ENCODE measurements at places on chromosomes 5 and 9.

DNA sequence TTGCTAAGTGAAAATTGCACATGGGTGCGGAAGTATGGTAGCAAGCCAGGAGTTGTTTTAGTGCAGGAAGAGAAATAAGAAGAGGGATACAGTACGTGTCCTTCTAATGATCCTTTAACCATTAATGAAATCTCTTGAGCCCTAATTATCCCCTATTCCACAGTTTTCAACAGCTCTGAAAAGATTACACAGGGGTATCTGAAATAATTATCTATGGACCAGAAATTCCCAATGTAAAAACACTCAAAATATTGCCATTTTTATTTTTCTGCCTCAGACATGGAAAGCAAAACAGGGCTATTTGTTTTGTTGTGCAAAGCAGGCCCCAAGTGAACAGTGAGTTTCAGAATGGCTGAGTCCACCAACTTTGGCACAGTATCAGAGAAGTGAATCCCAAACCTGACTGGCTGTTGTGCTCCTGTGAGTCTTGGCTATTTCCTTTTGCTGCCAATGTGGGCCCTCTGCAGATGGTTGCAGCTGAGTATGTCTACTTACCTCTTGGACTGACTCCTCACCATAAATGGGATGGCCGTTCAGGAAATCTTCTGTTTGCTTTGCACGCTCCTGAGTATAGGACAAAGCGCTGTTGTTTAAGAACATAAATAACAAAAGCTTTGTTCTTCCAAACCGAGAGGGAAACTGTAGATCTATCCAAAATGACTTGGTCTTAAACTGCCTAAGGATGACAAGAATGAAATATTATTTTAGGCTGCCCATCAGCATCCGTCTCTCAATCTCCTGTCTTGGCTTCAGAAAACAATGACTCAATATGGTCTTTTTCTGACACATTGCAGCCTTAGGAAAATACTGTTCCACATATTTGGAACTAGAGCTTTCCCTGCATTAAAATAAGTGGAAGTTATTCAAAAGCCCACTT is 204.1 kb downstream of the DEPDC1B start:
- no peak for DNase-seq

GRCh38 chr5:43959144-43959543 is 356.2 kb downstream of the NNT start:
- no peak for DNase-seq

DNA sequence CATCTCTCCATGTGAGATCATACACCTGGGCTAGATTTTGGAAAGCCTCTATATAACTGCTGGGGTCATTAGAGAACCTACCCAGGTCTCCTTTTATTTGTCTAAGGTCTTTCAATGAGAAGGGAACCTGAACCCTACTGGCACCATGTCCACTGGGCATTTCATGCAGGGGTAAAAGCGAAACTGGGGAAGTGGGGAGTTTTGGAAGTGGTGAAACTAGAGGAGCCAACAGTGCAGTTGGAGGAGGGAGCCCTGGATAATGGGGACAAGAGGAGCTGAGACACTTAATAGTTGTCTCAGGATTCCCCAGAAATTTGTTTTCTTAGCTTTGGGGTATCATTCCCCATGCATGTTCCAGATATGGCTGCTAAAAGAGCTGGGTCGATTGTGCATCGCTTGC is 169.0 kb upstream of the NREP start:
- DNase-seq, result no peak

DNA sequence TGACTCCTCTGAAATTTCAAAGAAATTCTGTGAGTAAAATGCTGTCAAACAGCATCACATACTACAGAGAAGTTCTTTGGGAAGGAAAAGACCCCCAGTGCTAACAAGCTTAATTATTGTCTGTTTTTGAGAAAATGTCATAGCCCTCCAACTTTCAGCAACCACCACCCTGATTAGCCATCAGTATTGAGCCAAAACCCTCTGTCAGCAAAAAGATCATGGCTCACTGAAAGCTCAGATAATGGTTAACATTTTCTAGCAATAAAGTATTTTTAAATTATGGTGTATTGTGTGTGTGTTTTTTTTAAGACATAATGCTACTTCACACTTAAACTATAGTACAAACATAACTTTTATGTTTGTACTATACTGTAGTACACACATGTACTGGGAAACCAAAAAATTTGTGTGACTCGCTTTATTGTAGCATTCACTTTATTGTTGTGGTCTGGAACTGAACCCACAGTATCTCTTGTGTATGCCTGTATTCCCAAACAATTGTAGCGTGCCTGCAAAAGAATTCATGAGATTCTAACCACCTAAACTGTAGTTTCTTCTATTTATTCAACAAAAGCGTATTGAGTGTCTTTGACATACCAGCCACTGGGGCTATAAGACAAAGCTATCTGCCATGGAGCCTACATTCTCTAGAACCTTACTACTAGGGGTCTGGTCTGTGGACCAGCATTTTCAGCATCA is 31.6 kb downstream of the TLE4 start:
- no peak for DNase-seq

GRCh38 chr5:91361055-91361701 is 21.9 kb downstream of the ARRDC3 start:
- DNase-seq, result no peak

DNA sequence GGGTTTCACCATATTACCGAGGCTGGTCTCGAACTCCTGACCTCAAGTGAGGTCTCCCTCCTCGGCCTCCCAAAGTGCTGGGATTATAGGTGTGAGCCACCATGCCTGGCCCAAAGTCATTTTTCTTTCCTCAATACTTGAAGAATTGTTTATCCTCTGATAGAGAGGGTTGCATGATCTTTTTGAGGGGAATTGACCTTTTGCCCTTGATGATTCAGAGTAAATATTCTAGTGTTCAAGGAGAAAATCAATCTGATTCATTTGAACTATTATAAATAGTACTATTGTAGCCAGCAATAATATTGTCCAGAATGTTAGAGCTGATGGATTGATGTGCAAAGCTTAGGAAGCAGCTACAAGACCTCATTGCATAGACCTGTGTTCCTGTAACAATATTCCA is 47.1 kb downstream of the UGCG start:
- DNase-seq, result no peak

DNA sequence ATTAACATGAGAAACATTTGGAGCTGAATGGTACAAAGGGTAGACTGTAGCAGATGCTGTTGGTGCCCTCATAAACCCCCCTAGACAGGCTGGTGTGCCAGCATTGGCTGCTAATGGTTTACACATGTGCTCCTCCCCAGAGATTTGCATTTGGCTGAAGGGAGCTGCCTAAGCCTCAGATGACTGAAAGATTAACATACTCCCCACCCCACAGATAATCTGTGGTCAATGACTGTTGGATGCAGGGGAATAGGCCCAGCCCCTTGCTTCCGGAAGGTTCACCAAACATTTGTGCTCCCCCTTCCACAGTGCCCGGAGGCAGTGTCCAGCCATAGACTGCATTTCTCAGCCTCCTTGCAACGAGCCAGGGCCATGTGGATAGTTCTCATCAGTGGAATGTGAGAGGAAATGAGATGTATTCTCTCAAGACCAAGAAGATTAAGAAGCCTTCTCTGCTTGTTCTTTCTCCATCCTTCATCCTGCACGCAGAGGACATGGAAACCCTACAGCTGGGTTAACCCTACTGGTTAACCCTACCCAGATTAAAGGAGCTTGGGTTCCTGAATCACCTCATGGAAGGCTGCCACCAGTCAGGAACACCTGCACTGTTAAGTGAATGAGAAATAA is 79.6 kb downstream of the PHAX start:
- DNase-seq, result no peak

DNA sequence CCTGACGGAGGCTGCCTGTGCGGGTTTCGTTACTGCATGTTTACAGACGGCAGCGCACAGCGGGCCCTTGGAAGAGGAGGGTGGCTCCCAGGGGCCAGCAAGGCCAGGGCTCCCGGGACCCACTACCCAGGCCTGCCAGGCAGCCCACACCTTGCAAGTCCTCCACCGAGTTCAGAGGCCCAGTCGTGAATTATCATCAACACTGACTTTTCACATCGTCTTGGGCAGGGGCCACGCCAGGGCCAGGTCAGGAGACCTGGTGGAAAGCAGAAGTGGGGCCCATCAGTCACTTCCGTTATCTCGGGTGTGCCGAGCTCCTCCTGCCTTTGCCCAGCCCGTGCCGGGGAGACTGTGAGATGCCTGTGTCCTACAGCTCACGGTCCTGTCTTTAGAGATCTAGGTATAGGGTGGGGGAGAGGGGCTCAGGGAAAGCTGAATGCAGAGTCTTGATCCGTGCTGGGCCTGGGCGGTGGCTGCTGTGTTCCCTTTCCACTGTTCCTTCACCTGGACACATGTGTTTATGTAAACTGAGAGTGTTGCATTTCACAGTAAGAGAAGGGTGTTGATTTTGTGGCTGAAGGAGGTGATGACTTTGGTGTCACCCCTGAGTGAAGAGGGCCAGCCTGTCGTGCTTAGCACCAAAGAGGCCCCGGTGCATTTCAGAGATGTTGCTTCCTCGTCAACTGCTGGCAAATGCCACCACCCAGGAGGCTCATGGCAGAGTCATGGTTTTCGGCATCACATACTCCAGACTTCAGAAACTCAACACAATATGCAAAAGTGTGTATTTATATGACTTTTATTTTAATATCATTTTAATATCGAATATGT is 175.2 kb downstream of the GAPVD1 start:
- DNase-seq, result no peak

DNA sequence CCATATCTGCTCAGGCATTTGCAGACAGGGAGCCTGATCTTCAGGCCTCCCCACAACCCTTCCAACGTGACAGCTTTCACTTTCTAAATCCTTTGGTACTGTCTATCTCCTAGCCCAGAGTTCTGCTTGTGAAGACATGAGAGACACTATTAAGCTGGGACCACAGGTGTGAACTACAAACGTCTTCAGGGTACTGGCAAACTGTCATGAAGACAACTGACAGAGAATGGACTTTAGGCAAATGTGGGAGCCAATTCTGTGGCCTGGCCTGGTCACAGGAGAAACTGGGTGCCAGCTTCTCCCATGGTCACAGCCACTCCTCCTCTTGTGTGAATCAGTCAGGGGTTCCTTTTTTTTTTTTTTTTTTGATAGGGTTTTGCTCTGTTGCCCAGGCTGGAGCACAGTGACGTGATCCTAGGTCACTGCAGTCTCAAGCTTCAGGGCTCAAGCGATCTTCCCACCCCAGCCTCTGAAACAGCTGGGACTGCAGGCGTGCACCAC is 10.4 kb downstream of the TRIM14 start:
- DNase-seq, result no peak

GRCh38 chr5:145946112-145946861 is 9.9 kb downstream of the SH3RF2 start:
- DNase-seq, result no peak

- no peak for DNase-seq
Observed at GRCh38 chr5:34007201-34007620, 639 bp downstream of the AMACR start.

DNA sequence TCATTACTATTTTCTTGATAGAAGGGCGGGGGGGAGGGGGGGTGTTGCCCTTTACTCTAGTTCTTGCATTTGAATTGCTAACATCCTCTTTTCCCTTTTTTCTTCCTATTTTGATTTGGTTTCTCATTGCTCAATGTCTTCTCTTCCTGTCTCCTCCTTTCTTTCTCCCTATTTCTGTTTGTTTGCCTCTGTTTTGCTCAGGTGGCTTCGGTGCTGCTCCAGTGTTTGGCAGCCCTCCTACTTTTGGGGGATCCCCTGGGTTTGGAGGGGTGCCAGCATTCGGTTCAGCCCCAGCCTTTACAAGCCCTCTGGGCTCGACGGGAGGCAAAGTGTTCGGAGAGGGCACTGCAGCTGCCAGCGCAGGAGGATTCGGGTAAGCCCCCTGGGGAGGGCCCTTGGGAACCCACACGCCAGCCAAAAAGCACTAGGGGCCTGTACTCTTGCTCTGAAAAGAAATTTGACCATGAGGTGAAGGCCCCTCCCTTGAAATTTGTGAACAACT is 48.3 kb downstream of the FAM78A start:
- no peak for DNase-seq

- no peak for DNase-seq
Observed at GRCh38 chr9:69276775-69277174, 48.2 kb upstream of the ENTREP1 start.

- DNase-seq, result no peak
Observed at GRCh38 chr9:36470643-36471290, 70.7 kb upstream of the RNF38 start.

- DNase-seq, result no peak
Observed at GRCh38 chr5:134837530-134838181, 8.1 kb upstream of the C5orf24 start.

DNA sequence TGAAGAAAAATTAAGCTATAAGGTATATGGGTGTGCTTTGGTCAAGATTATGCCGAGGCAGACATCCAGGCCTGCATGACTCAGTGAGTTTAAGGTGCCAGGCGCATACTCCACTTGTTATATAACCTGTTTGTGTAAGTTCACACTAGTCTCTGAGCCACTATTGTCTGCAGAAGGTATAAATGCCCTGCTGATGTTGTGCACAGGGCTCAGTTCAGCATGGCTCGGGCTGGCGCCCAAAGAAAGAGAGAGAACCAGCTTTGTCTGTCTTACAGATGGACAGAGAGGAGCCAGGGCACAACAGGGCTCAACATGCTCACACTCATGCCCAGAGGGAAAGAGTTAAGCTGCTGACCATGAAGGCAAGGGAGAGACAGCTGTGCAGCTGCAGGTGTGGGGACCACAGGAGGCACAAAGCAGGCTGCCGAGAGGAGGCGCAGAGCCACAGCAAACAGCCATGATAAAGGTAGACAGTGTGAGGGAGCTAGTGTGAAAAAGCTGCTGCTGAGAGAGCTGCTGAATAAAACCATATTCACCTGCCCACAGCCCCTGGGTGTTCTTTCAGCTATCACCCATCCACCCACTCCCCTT is 1587.6 kb upstream of the C9orf72 start:
- no peak for DNase-seq

DNA sequence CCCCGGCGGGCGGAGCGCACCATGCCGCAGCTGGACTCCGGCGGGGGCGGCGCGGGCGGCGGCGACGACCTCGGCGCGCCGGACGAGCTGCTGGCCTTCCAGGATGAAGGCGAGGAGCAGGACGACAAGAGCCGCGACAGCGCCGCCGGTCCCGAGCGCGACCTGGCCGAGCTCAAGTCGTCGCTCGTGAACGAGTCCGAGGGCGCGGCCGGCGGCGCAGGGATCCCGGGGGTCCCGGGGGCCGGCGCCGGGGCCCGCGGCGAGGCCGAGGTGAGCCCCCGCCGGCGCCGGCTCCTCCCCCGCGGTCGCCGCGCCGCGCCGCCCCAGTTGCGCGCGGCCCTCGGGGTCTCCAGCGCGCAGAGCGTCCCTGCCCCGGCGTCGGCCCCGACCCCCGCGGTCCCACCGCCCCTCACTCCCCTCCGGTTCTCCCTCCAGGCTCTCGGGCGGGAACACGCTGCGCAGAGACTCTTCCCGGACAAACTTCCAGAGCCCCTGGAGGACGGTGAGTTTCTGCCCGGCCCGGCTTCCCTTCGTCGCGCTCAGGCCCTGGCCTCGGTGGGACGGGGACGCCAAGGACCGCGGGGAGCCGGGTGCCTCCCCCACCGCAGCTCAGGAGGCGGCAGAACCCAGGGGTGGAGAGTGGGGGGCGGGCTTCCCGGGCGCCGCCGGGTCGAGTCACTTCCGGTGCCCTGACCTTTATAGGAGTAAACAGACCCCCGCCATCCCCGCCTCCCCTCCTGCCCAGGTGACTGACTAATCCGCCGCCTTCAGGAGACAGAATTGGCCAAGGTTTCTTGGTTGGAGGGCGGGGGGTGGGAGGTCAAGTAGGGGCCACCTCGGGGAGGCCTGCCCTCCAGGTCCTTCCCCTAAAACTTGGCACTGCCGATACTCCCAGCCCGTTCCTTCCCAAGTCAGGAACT is 665 bp downstream of the TCF7 start:
- peak; percentile 60 for DNase-seq

GRCh38 chr5:124602925-124603650 is 143.4 kb downstream of the ZNF608 start:
- DNase-seq, result no peak

Measured in stimulated activated CD8-positive, alpha-beta memory T cell treated with anti-CD3 and anti-CD28 coated beads, Interleukin-7, amount 100 ng/mL, for 1 hour (primary cell).